Mesothelial cell of epicardium (in vitro differentiated cells): ENCODE measurements at places on chromosomes 13 and 19.

DNA sequence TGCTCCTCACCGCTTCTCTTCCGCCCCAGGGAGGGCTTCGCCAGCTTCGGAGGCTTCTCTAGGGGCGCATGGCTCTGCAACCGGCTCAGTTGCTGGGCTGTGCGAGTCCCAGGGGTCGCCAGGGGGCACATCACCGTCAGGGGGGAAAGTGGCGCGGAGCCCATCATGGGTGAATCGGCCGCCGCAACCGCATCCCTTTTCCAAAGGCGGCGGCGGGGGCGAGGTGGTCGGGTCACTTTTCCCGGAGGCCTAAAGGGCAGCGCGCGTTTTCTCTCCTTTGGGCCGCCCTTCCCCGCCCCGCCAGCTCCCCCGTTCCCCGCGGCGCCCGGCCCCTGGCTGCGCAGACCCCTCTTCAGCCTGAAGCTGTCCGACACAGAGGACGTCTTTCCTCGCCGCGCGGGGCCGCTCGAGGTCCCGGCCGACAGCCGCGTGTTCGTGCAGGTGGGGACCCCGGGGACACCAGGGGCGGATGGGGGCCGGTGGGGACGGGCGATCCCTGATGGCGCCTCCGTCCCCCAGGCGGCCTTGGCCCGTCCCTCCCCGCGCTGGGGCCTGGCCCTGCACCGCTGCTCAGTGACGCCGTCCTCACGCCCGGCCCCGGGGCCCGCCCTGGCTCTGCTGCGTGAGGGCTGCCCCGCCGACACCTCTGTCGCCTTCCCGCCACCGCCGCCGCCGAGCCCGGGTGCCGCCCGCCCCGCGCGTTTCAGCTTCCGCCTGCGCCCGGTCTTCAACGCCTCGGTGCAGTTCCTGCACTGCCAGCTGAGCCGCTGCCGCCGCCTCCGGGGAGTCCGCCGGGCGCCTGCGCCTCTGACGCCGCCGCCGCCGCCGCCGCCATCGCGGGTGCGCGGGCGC lies 1.7 kb downstream of the TGFBR3L start:
- DNase-seq, result peak; percentile 51

DNA sequence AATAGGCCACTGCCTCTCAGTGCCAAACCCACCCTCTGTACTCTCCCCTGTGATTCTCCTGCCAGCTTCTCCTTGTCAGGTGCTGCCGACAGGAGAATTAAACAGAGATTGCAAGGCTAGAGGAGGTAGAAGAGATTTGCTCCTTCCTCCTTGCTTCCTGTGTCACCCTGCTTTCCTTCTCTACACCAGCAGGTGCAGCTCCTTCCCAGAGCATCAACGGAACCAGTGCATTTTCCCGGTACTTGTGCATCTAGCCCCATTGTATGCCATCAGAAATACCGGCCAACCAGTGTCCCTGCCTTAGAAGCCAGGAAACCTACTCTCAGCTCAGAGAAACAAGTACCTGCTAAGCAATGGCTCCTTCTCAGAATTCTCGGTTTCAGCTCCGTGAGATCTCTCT lies 253.2 kb downstream of the SUCLA2 start:
- DNase-seq, result no peak

DNA sequence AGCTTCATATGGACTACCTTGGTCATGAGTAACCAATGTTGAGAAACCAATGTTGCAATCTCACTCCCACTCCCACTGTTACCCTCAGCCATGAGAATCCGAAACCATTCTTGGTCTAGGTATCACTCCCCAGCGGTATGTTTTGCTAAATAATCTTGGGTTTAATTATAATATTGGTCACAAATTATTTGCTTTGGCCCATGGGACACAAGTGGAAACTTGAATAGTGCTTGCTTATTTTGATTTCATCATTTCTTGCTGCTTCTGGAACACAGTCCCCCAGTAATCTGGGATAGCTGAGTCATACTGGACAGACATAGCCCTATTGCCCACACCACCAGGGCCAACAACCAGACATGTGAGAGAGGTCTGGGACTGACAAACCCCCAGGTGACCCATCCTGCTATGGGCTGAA lies 171.6 kb upstream of the IPO5 start:
- no peak for DNase-seq

- DNase-seq, result no peak
Observed at GRCh38 chr19:19095691-19096090, 31.9 kb downstream of the SLC25A42 start.

DNA sequence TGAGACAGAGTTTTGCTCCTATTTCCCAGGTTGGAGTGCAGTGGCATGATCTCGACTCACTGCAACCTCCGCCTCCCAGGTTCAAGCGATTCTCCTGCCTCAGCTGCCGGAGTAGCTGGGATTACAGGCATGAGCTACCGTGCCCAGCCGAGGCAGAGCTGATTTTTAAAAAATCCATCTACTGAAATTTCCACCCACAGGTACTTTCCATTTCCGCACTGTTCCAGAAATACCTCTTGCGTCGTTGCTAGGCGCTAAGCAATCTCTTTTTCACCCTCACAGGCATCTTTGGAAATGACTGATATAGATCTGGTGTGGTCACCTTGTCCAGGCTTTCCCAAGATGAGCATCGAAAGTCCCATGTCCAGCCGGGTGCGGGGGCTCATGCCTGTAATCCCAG lies 9.4 kb downstream of the TMEM38A start:
- no peak for DNase-seq

DNA sequence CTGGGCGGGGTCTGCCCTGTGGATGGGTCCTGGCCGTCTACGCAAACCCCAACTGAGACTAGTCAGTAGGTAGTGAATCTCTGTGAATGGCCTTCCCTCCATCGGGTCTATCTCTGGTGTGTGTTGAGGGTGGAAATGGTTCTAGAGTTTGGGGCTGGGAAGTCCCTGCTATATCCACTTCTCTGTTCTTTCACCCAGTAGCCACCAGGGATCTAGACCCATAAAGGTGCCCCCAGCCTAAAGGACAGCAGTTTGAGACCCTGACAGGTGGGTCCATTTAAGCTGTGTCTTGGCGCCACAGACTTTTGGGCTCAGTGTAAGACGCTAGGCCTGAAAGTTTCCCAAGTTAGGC lies 57.7 kb downstream of the ZNF568 start:
- no peak for DNase-seq

- no peak for DNase-seq
Observed at GRCh38 chr19:21508198-21508597, 2.8 kb downstream of the ZNF429 start.

DNA sequence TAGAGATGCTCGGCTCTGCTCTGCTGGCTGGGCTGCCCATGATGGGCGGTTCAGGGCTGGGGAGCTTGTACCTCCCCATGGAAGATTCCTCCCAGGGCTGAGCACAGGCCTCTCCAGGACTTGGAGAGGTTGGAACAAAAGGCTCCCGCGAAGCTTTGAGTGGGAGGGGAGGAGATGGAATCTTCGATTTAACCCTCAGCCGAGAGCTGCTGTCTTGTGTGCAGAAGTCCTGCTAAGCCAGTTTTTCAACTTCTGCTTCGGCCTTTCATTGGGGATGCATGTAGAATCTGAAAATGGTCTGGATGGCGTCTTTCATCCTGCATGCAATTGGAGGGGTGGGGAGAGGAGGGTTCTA lies 163.3 kb downstream of the KDM4B start:
- DNase-seq, result peak; percentile 68

DNA sequence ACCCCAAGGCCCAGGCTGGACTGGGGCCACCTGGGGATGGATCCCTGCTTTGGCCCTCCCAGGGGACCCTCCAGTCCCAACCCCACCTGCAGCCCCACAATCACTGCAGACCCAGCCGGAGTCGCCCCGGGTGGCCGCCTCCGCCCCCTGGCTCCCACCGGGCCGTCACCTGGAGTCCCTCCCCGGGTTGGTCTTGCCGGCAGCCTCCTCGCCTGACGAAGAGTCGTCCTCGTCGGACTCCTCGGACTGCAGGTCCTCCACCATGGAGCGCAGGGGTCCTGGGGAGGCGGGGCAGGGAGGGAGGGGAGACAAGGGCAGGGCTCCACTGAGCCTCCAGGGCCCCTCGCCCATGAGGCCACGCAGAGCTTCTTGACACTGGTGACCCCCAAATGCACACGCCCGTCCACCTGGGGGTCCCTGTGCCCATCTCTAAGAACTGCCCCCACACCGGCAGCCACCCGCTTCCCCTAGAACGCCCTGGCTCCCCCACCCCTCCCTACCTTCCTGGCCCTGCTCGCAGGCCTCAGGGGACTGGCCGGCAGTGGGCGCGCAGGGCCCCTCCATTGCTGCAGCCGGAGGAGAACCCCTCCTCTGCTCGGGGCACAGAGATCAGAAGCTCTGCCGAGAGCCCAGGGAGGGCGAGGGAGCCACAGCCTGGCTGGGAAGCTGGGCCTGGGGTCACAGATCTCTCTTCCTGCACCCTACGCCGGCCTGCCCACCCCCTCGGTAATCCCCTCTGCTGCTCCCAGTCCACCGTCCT lies 63.4 kb downstream of the MLLT1 start:
- no peak for DNase-seq

DNA sequence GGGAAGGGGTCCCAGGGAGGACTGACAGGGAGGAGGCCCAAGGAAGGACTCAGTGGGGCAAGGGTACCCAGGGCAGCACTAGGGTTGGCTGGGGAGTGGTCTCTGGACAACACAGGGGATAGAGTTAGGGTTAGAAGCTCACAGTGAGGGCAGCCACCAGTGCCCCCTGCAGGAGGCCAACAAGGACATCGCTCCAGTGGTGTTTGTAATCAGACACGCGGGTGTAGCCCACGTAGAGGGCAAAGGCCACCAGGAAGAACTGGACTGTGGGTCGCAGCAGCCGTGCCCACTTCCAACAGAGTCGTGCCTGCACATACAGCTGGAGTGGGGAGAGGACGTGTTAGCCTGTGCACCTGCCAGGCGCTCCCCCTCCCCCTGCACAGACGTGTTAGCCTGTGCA lies 9.2 kb downstream of the PLPP2 start:
- DNase-seq, result no peak

DNA sequence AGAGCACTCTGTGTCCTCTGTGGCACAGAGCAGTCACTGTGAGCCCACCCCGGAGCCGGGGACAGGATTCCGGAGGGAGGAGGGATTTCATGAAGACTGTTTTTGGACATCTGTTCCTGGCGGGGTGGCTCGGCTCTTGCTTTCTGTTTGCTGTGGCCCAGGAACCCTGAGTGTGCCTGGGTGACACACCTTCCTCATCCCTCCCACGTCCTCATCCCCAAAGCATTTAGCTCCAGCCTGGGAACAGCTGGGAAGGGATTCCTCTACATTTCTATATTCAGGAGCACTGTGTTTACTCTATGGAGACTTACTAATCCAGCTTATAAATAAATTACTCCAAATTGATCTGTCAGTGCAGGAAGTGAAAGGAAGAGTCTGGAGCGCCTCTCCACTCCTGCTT lies 97.8 kb upstream of the UBL3 start:
- no peak for DNase-seq

DNA sequence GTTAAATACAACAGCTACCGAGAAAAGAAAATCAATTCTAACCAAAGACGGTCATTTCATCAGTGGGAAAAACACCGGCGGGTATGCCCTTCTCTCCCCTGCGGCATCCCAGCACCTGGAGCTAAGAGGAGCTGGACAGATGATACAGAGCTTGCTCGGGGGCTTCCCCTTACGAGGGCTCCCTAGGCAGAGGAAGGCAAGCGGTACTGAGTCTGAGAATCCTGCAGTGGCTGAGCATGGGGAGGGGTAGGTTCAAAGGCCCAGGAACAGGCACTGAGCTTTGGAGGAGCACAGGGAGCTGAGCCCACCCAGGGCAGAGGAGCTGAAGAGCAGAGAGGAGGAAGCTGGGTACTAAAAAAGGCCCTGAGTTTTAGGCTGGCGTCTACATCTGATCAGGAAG lies 12.7 kb downstream of the STK24 start:
- DNase-seq, result no peak

DNA sequence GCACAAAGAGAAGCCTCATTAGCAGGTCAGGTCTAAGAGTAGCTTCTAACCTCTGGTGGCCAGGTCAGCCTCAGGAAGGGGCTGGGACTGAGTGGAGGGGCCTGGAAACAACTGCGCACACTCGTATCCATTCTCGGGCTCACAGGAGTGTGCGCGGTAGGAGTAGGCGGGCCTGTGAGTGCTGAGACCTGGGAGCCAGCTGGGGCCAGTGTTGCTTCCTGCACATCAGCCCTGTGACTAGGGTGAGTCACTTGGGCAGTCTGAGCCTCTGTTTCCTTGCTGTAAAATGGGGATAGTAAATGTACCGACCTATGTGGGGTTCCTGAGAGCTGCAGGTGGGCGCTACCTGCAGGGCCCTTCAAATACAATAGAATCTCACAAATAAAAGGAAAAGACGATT lies 26.9 kb downstream of the SIN3B start:
- no peak for DNase-seq

DNA sequence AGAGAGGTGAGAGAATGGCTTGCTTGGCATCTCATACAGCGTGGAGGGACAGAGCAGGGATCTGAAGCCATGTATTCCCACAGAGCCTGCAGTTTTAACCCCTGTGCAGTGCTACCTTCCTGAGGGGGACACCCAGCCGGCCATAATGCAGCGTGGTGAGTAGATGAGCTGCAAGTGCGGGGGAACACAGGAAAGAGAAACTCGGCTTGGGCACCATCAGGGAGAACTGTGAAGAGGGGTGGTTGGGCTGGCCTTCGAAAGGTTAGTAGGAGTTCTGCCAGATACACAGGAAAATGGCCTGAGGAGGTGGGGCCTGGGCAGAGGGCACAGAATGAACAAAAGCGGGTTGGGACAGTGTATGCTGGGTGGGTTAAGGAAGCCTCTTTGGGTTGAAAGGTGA lies 88.3 kb downstream of the SIPA1L3 start:
- DNase-seq, result no peak

DNA sequence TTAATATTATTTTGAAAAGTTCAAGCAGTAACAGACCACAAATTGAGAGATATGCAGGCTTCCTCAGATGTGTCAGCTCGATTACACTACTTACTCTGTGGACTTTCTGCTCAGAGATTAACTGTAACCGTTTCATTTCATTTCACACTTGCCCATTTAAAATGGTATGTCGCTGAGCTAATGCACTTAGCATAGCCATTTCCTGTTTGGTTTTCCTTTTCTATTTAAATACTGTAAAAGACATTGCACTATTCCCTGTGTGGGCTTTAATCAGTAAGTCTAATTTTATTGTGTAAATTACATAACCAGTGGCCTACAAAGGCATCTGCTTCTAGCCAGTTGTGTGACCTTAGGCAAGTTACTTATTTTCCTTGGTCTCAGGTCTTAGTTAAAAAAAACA lies 237.6 kb downstream of the LACC1 start:
- DNase-seq, result no peak

GRCh38 chr13:46632176-46632575 lies 79.2 kb downstream of the LRCH1 start:
- DNase-seq, result no peak

- DNase-seq, result no peak
Observed at GRCh38 chr13:77310579-77311279, 16.2 kb downstream of the MYCBP2 start.

- DNase-seq, result no peak
Observed at GRCh38 chr19:45074744-45075300, 1.5 kb downstream of the ZNF296 start.
